Stimulated activated CD4-positive, alpha-beta T cell treated with anti-CD3 and anti-CD28 coated beads, Interleukin-4, amount 100 ng/mL, for 1 hour (primary cell): ENCODE measurements at places on chromosomes 1 and 21.

GRCh38 chr1:24177161-24177560 is 9.9 kb downstream of the IFNLR1 start:
- no peak for DNase-seq

GRCh38 chr1:156081917-156082308 is 352 bp downstream of the MEX3A start:
- DNase-seq: no peak

GRCh38 chr1:206112600-206113301 is 4.4 kb downstream of the AVPR1B start:
- DNase-seq: no peak

DNA sequence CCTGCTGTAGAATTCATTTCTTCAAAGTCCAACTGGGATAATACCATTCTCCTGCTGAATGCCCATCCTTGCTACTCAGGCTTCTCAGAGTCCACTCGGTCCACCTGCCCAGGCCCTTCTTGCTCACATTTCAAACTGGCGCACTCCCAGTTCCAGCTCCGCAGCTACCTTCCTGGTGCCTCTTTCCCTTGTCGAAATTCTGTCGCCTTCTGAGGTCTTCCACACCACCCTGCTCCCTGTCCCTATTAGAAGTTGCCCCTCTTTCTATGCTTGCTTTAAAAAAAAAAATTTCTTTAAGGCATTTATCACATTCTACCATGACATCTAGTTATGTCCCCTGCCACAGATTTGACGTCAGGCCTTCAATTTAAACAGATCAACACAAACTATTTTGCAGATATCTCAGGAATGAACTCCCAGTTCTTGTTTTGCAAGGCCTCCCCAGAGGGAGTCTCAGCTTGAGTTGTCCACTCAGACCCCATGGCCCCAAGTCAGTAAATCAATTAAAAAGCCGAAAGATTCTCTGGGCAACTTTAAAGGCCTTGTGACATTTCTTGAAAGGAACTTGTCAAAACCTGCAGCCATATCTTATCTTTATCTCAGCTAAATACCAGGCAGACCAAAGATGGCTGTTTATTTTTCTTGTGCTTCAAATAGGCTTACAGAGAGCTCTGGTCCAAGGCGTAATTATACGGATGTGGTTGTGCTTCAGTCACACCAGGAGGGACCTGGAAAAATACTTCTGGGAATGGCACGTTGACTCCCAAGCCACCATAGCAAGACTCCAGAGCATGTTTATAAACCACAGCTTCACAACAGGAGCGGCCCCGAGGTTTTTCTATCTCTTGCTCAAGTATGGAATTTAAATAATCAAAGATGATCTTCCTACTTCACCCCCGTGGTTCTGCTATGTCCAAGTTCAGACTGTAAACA is 2.2 kb downstream of the FAM89A start:
- no peak for DNase-seq

DNA sequence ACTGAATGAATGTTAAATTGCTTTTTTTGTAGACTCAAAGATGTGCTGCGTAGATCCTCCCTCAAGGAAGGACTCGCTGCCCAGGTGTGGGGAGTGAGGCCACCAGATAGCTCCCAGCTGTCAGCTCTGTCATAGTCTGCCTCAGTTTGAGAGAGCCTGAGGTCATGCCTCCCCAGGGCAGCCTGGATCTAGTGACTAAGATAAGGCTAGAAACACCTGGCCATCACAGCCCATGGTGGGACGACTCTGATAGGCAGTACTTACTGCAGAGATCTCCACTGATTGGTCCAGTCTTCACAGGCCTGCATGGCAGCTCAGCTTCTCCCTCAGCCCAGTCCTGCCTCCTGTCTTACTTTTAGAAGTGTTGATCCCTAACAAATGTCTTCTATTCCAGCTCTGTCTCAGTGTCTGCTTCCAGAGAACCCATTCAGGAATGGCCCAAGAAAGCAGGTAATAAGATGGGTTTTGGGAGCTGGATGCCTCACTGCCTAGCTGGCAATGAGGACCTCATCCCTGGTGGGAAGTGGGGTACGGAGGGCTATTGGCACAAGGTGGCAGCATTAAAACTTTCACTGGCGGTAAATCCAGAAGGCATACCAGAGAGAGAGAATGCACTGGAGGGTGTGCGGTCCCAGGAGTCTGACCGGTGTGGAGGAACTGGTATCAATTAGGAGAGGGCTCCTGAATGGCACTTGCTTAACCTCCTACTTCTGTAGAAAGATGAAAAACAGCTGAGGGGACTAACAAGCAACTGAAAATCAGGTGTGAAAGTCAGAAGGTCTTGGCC is 55.3 kb upstream of the GPR37L1 start:
- no peak for DNase-seq

DNA sequence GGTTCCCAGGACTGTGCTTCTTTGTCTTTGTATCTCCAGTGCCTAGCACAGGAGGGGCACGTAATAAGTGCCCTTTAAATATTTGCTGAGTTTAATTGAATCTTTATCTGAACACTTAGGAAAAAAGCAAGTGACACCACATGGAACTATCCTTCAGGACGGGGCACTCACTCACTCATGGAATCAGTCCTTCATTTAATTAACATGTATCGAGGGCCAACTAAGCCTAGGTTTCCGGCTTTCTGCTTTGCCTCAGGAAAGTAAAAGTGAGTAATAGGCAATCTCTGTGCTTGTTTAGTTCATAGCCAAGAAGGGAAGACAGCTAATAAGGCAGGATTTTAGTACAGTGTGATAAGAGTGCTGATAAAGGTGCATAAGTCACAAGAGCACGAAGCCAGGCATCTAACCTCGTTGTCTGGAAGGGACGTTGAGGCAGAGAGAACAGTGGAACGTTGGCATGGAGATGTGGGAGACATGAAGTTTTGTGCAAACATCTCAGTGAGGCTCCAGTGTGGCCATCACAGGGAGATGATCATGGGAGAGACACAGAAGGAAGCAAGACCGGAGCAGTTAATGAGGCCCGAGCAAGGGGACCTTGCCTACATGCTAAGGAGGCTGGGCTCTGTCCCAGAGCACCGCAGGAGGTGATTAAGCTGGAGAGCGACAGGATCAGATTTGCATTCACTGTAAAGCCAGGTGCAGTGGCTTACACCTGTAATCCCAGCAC is 54.1 kb upstream of the TRIM67 start:
- no peak for DNase-seq

DNA sequence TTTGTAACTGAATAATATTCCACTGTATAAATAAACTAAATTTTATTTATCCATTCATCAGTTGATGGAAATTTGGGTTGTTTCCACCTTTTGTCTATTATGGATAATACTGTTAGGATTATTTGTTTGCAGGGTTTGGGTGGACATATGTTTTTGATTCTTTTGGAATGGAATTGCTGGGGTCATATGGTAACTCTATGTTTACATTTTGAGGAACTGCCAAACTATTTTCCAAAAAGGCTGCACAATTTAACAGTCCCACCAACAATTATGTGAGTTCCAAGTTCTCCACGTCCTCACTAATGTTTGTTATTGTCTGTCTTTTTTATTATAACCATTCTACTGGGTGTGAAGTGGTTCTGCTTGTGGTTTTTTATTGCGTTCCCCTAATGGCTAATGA is 4.3 kb upstream of the SERBP1 start:
- no peak for DNase-seq
